Naive thymus-derived CD4-positive, alpha-beta T cell (primary cell): ENCODE measurements at places on chromosomes 16 and 17. TPM values are rescaled to one million over a fixed set of nuclear protein-coding genes. Genes with fewer than 3 reads are reported as not detected.

MYOCD gene
- total RNA-seq, result not detected in 2 replicates

SRL gene
- total RNA-seq, result not detected

PDILT gene
- total RNA-seq, result not detected

CD300E gene
- total RNA-seq, result not detected

DNA sequence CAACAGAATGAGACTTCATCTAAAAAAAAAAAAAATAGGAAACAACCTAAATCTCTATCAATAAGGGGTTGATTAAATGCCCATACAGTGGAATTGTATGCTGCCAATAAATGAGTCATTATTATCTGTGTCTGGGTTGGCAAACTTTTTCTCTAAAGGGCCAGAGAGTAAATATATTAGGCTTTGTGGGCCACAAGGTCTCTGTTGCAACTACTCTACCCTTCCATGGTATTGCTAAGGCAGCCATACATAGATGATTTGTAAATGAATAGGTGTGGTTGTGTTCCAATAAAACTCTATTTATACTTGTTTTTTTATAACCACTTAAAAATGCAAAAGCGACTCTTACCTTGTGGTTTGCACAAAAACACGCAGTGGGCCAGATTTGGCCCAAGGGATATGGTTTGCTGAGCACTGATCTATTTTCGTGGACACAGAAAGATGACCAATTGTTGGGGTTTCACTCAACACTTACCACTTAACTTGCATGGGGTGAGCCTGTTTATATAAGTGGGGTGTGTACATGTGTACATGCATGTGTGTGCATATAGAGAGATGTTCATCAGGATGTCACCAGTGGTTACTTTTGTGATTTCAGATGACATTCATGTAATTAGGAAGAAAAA is 12.4 kb upstream of the IL4R start:
- no peak for DNase-seq

- peak; percentile 31 for DNase-seq
Measured at GRCh38 chr17:61002316-61002736, 324.7 kb downstream of the BCAS3 start.

FHOD1 gene
- total RNA-seq, result 32.6 TPM

NT5C gene
- 54.8 and 58.1 TPM in 2 replicates for total RNA-seq
